ENCODE measurements at places on chromosomes 12 and 14.

DNA sequence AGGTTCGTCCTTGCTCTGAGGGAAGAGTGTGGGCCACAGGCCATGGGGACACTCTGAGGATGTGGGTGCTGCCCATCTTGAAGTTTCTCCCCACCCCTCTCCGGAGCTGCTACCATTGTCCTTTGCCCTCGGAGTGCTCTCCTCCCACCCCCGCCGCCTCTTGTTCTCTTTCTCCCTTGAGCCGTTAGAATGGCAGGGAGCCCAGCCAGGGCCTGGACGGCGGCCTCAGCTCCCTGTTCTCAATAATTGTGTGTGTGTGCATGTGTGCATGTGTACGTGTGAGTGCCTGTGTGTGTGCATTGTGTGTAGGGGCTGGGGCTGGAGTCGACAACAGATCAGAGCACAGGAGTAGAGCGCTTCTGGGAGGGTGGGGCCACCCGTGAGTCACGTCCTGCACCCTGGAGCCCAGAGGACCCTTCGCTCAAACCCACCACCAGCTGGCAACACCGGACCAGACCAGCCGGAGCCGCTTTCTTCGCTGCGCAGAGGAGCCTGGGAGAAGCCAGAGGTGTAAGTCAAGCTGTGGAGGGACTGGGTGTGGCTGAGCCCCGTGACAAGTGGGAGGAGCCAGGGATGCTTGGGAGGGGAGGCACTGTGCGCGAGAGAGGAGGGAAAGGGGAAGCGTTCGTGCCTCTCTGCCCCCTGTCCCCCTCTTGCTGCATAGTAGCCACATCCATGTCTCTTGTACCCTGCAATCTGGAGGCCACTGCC, 25.9 kb upstream of the KCNA5 start:
- DNase-seq: no peak

DNA sequence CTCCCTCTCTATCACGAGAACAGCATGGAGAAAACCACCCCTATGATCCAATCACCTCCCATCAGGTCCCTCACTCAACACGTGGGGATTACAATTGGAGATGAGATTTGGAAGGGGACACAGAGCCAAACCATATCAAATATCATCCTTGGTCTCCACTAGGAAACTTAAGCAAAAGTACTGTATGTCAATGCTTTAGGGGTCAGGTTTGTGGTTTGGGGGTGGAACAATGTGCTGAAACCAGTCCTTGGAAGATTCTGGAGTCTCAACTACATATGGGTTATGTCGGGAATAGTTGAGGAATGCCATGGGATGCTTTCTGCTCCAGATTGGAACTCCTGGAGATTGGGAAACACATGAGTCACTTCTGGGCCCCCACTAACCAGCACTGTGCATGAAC, 48.3 kb upstream of the CCDC63 start:
- no peak for DNase-seq

DNA sequence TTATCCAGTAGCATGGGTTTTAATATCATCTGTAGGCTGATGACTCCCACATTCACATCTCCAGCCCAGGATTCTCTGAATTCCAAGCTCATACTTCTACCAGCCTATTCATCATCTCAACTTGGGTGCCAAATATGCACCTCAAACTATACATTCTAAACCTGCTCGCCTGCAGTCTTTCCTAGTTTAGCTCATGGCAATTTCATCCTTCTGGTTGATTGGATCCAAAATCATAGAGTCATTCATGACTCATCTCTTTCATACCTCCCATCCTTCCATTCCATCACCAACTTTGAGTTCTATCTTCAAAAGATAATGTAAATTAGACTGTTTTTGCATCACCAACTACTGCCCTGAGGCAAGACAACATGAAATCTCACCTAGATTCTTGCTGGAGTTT, 99.7 kb upstream of the EGLN3 start:
- DNase-seq: no peak

GRCh38 chr14:92688434-92689375, 59.7 kb downstream of the LGMN start:
- peak; percentile 19 for DNase-seq

DNA sequence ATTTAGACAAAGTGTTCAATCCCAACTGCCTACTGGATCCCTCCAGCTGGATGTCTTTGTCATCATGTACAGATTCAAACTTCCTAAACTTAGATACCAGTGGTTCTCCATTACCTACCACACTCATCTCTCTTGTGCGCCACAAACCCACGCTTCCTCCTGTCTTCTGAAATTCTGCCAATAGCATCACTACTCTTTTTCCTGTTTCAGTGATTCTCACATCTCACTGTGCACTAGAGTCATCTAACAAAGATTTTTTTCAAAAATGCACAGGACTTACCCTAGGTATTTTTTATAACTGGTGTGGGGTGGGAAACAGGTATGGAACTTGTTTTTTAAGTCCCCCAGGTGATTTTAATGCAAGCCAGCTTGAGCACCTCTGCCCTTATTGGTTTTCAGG, 5.9 kb downstream of the PSMB5 start:
- no peak for DNase-seq

DNA sequence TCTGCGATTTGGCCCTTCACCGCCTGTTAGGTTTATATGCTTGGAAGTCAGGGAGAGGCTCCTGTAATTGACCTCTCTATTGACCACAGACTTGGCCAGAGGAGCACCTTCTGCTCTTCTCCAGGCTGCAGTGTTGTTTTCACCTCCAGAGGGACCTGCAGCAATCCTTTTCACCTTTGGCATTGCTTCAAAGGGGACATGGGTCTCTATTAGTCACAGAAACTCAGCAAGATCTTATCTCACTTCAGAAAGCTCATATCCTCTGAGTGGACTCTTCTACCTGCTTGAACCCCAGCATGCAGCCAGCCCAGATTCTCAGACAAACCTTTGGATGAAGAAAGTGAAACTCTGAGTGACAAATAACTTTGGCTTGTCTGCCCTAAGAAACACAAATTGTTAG, 339.3 kb downstream of the NRXN3 start:
- DNase-seq: no peak

- no peak for DNase-seq
Observed at GRCh38 chr12:52519387-52519703, 849 bp downstream of the KRT5 start.

DNA sequence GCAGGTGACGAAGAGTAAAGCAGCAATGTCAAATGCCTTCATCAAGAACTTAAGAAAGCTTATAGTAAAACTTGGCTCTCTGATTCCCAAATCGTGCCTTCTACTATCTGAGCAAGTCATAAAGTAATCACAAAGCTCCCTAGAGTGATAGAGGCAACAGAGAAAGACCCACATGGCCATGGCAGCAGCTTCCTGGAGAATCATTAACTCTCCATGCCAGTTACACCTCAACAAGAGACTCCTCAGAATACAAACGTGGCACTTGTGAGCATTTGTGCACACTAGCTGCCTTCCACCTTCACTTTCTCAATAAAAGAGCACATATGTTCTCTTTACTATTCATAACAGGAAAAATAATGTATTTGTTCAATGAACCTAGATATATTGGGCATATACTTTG, 48.0 kb downstream of the PLCZ1 start:
- DNase-seq: no peak

DNA sequence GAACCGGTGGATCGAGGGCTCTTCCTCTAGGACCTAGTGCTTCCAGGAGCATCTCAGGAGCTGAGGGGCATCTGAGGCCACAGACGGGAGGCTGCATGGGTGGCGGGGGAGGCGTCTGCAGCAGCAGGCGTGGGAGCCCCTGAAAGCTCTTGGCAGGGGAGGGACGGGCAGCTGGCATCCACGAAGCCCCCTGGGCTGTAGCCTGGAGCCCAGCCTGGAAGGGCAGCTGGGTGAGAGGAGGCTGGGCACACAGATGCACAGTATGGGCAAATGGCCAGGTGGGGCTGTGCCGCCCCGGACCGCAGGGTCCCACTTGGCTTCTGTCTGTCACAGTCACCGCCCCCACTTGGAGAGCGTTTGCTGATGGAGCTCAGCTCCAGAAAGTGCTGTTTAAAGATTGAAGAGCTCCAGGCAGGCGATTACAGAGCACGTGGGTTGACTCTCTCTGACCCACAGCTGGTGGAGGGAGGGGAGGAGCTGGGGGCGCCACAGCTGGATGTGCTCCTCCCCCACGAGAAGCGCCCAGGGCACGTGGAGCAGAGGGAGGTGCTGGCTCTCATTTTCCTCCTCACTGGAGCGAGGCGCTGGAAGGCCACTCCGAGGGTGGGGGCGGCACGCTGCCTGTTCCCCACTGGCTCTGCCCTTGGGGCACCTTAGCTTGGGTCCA, 155.0 kb upstream of the C14orf180 start:
- peak; percentile 97 for DNase-seq

DNA sequence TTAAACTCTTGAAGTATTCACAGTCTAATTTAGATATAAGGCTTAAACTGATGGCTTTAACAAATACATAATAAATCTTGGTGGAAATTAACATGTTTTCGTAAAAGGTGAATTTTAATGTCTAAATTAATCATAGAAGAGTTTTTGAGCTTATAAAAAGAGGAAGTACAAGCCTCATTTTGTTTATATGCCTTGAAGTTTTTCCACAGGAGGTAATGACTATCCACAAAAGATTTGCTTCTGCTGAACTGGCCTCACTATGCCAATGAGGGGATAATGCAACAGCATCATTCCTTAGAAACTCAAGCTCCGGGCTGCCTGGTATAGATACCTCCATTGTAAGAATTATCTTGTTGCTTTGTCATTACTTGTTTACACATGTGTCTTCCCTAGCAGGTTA, 175.6 kb downstream of the DUSP6 start:
- no peak for DNase-seq

GRCh38 chr14:29339494-29340172, 573.0 kb downstream of the FOXG1 start:
- no peak for DNase-seq

- peak; percentile 37 for DNase-seq
Observed at GRCh38 chr12:89470741-89471509, 53.7 kb downstream of the GALNT4 start.

DNA sequence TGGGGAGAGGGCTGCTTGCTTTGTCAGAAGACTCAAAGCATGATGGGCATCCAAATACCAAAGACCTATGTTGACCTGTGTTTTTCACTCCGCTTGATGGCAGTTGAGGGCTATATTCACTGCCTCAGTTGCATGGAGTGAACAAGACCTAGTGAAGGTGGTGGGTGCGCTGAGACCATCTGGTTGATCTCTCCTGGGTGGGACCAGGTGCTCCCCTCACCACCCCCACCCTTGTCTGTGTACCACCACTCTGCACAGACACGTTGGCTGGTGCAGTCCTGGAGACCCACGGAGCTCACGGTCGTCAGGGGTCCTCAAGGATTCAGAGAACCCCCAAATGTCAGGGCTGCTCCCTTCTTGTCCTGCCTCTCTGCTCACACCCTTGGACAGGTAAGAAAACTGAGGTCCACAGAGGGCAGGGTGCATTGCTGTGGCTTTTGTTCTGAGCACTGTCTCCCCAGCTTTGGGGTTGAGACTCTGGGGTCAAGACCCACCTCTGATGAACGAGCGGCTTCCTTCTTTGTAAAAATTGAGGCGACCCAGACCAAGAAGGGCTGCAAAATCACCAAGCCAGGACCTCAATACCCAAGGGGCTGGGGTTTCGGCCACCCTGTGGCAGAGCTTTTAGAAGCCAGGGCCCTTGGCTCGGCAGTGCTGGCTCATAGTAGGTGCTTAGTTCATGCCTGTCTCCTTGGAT, 166.3 kb upstream of the RTL1 start:
- no peak for DNase-seq

GRCh38 chr14:86712727-86713126, 1182.8 kb downstream of the FLRT2 start:
- DNase-seq: no peak

DNA sequence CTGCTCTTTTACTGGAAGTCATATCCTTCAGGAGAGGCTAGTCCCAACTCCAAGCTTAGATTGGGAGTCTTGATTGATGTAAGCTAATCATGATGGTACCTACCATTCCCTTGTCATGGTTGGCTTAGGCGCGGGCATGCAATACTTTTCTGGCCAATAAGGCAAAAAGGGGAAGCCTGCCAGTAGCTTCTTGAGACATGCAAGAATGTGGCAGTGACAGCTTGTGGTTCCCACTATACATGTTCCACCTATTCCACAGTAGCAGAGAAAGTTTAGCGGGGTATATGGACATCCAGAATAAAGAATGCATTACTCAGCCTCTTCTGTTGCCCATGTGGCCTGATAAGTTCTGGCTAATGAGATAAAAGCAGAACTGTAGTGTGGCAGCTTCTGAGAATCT, 55.0 kb downstream of the AP5M1 start:
- DNase-seq: no peak

DNA sequence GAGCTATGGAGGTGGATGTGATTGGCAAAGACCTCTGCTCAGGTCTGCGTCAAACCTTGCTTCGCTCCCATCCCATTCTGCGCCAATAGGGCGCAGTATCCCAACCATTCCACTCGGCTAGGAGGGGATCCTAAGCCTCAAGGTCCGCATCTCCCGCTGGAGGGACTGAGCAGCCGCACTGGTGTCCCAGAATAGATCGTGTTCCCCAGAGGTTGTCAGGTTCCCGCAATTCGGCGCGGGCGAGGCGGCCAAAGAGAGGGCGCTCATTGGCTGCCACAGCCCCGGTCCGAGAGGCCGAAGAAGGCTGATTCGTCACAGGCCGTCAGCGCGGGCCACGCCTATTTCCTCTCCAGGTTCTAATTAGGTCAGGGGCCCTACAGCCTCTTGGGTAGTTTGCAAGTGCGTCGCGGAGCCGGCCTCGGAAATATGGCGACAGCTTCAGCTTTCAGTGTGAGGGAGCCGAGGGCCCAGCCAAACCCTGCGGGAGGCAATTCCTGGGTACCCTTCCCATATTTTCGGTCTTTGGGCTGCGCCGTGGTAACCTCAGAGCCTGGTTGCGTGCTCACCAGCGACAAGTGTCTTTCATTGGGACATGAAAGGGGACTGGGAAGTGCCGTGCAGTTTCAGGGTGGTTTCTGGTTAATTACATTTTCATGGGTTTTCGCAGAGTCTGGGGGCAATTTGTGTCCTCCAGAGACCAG, 5.0 kb downstream of the OR10AD1 start:
- DNase-seq: peak; percentile 98

GRCh38 chr12:108589840-108590229, 8.0 kb downstream of the TMEM119 start:
- no peak for DNase-seq

GRCh38 chr12:106280106-106280505, 22.4 kb upstream of the TCP11L2 start:
- DNase-seq: peak; percentile 20

DNA sequence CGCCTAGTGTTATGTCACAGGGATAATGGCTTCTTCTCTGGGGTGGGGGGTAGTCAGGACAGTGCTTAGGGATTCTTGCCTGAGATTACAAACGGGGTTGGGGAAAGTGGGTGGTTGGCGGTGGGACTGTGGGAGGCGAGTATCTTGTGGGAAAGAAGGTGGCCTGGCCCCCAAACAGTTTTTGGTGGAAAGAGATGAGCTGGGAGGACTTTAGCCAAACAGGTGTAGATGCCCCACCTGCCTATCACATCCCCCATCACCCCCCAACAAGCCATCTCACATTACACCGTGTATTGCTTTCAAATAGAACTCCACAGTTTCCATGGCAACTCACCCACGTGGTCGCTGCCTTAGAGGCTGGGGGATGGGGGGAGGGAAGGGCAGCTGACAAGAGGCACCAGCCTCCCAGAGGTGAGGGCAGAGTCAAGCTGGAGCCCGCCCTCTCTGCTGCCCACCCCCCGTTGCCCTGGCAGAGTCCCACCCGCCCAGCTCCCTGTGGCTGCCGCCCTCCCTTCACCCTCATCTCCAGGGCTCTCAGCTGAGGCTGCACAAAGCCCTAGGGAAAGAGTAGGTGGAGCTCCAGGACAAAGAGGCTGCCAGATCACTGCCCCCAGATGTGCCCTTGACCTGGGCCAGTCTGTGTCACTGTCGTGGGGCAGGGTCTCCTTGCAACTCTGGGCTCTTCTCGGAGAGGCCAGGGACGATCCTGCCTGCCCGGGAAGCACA, 98.3 kb downstream of the LRRC74A start:
- peak; percentile 93 for DNase-seq

Measured in NCI-H1417 (cell line).